ENCODE measurements at places on chromosomes 7 and 10.

DNA sequence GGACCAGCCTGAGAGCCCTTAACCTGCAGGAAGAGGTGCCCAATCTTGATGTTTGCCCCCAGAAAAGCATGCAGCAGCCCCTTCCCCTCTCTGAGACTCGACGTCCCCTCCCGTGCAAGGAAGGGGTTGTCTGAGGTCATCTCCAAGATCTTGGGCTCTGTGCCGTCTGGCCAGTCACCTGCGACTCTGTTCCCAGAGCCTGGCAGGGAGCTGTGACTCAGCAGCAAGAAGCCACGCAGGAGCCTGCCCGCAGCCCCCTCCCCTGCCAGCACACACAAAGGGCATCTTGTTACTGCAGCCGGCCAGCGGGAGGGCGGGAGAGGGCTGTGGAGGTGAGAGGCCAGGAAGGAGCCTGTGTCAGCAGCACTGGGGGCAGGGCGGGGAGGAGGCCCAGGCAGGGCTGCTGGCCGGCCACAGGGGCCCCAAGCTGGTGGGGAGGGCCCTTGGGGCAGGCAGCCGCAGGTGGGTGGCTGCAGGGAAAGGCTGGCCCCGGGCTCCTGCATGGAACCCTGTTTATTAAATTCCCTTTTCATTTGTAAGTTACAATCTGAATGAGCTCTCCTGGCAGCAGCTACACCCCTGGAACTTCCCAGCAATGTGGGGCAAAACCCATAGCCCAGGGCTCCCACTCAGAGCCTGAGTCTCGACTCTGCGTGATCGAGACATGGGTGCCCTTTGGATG lies 103.7 kb upstream of the ZMIZ1 start:
- no peaks in the 10 kb centered on the region for H3K36me3 ChIP-seq
- H3K27ac ChIP-seq = no peak overlapping the region
- H3K27me3 ChIP-seq = peaks cover 6% of the 10 kb centered on the region
- peaks cover 40% of the 10 kb centered on the region for H3K4me1 ChIP-seq
- peak; percentile 33 for DNase-seq

- H3K36me3 ChIP-seq = no peaks in the 10 kb centered on the region
- H3K27ac ChIP-seq = no peak overlapping the region
- no peak for DNase-seq
- H3K4me1 ChIP-seq = peaks cover 3% of the 10 kb centered on the region
- no peak overlapping the region for H3K4me3 ChIP-seq
These were observed 80.1 kb upstream of the LRRN3 start for GRCh38 chr7:111010798-111011197.

DNA sequence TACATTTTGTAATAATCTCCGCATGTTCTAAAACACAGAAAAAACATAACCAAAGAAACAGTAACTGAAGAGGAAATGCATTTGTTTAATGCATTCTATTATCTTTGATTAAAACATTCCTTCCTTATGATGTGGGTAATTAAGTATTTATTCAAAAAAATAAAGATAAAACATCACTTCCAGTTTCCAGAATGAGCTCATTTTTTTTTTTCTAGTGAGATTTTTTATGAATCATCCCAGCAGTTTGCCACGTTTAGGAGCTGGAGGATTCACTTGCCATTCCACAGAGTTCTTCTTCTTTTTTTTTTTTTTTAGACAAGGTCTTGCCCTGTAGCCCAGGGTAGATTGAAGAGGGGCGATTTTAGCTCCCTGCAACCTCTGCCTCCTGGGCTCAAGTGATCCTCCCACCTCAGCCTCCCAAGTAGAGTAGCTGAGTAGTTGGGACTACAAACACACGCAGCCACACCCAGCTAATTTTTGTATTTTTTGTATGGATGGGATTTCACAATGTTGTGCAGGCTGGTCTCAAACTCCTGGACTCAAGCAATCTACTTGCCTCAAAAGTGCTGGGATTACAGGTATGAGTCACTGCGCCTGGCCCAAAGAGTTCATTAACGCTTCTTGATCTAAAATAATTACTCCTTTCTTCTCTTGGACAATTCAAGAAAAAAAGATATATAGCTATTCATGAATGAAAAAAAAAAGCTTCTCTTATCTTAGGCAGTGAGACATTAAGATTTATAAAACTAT lies 177.3 kb downstream of the DKK1 start:
- H3K36me3 ChIP-seq = no peaks in the 10 kb centered on the region
- no peaks in the 10 kb centered on the region for H3K4me1 ChIP-seq
- no peak overlapping the region for H3K27ac ChIP-seq

- H3K27me3 ChIP-seq = peaks cover 4% of the 10 kb centered on the region
- H3K27ac ChIP-seq = peak overlapping the region; percentile 99
- DNase-seq = peak; percentile 22
- no peaks in the 10 kb centered on the region for H3K36me3 ChIP-seq
- H3K4me3 ChIP-seq = peak overlapping the region; percentile 98
These were observed 1.4 kb downstream of the LANCL2 start for GRCh38 chr7:55366461-55367070.

- H3K36me3 ChIP-seq = peaks cover 35% of the 10 kb centered on the region
- H3K4me1 ChIP-seq = peaks cover 80% of the 10 kb centered on the region
- peak overlapping the region; percentile 96 for H3K27ac ChIP-seq
- H3K27me3 ChIP-seq = peaks cover 7% of the 10 kb centered on the region
These were observed 220.0 kb downstream of the FAM107B start for GRCh38 chr10:14554491-14555205.

- H3K27ac ChIP-seq = no peak overlapping the region
- no peaks in the 10 kb centered on the region for H3K36me3 ChIP-seq
- no peak for DNase-seq
- no peaks in the 10 kb centered on the region for H3K27me3 ChIP-seq
These were observed 4.8 kb downstream of the IFIT2 start for GRCh38 chr10:89306434-89307268.

DNA sequence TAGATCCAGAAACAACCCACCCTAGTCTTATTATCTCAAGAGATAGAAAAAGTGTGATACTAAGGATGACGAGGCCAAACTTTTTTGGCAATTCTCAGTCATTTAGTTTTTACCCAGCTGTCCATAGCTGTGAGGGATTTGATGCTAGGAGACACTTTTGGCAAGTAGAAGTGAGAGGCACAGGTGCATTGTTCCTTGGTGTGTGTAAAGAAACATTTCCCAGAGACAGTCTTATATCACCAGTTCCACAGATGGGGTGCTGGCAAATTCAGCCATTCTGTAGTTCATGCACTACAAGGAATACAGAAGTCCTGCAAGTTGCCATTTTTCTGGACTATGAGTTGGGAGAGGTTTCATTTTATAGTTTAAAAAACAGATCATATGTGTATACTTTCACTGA lies 403.3 kb upstream of the GHITM start:
- H3K4me1 ChIP-seq = no peaks in the 10 kb centered on the region
- H3K4me3 ChIP-seq = no peak overlapping the region
- no peak for DNase-seq
- H3K27ac ChIP-seq = no peak overlapping the region

DNA sequence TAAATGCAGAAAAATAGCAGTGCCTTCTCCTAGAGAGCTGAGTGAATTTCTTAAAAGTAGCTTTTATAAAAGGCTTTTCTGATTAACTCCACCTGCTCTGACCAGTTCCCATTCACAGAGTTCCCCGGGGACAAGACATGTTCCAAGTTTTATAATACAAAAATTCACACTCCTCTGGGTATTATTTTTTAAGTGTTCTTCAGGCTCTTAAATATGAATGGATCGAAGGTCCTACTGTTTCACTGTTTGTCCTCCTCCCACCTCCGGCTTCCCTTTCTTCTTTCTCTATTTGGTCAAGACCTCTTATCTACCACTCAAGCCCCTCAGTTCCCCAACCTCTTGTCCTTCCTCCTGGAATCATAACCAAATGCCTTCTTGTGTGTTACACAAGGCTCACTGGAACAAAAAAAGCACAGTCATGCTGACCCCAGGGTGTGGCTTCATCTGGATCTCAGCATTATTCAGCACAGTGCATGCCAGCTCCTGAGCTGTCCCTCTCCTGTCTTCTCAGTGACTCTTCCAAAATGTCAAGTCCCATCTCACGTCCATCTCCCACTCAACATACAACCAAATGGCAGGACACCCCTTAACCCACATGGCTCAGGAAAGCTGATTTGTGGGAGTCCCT lies 222.4 kb downstream of the SORCS1 start:
- no peak overlapping the region for H3K4me3 ChIP-seq
- H3K4me1 ChIP-seq = no peaks in the 10 kb centered on the region

GRCh38 chr7:53539558-53539957 lies 504.1 kb downstream of the POM121L12 start:
- H3K36me3 ChIP-seq = no peaks in the 10 kb centered on the region
- no peaks in the 10 kb centered on the region for H3K4me1 ChIP-seq

DNA sequence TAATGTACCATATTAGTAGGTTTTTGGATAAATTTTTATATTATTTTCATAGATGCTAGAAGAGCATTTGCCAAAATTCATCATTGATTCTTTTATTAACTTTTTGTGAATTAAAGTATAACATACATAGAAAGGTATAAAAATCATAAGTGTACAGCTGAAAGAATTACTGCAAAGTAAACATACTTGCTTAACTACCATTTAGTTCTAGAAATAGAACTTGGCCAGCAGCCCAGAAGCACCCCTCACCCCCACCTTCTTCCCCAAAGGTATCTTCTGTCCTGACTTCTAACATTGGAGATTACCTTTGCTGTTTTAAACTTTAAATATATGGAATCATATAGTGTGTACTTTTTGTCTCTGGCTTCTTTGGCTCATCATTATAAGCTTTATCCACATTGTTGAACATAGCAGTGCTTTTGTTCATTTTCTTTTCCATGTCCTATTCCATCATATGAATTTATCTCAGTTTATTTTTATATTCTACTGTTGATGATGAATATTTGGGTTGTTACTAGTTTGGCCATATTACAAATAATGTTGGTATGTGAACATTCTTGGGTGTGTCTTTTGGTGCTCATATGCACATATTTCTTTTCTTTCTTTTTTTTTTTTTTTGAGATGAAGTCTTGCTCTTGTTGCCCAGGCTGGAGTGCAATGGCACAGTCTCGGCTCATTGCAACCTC lies 142.8 kb downstream of the ADK start:
- H3K36me3 ChIP-seq = no peaks in the 10 kb centered on the region
- no peak overlapping the region for H3K27ac ChIP-seq
- DNase-seq = no peak
- H3K4me1 ChIP-seq = no peaks in the 10 kb centered on the region
- H3K4me3 ChIP-seq = no peak overlapping the region

DNA sequence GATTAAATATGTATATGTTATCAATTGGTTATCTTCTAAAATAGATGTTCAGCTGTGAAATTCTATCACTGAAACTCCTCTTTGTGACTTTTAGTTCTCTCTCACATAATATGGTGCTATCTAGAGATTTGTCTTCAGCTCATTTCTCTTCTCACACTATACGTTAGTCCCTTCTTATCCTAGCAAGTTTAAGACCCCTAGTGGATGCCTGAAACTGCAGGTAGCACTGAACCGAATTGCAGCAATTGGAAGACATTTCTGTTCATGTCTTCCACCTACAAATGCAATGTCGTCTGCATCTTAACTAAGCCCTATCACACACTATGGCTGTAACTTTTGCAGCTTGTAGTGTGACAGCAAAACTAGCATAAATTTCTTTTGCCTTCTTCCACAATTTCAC lies 442.7 kb upstream of the POM121L12 start:
- H3K27me3 ChIP-seq = peaks cover 2% of the 10 kb centered on the region
- H3K4me1 ChIP-seq = no peaks in the 10 kb centered on the region
- no peak overlapping the region for H3K27ac ChIP-seq
- no peaks in the 10 kb centered on the region for H3K36me3 ChIP-seq

DNA sequence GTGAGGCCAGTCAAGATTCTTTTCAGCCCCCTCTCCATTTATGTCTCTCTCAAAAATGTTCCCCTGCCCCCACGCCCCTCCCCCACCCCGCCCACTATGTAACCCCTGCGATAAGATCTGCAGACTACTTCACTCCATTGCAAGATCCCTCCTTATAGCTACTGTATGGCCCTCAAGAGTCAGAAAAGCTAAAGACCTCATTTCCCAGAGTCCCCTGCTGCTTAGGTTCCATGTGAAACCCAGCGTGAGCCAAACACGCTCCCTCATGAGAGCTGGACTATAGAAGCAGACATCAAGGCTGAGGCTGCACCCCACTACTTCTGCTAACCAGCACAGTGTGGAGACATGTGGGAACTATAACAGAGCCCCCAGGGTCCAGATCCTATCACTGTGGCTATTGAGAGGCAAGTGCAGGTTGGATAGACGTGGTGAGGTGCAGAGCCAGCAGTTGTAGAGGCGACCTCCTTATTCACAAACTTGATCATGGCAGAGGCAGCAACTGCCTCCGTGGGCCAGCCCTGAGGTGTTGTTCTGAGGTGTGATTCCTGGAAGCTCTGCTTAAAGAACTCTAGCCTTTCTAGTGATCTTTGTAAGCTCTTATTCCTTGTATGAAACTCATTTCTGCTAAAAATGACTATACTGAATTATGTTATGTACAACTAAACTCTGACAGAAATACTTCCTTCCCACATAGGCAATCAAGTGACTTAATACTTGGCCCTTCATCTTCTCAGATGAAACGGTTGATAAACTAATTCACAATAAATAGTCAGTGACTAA lies 117.0 kb upstream of the ARID5B start:
- DNase-seq = no peak
- H3K27me3 ChIP-seq = no peaks in the 10 kb centered on the region
- no peaks in the 10 kb centered on the region for H3K36me3 ChIP-seq
- no peaks in the 10 kb centered on the region for H3K4me1 ChIP-seq
- H3K27ac ChIP-seq = no peak overlapping the region

GRCh38 chr10:69160809-69161241 lies 19.2 kb upstream of the SUPV3L1 start:
- peaks cover 18% of the 10 kb centered on the region for H3K36me3 ChIP-seq
- no peak overlapping the region for H3K27ac ChIP-seq
- no peaks in the 10 kb centered on the region for H3K4me1 ChIP-seq
- DNase-seq = no peak
- H3K4me3 ChIP-seq = no peak overlapping the region

- DNase-seq = no peak
- H3K4me1 ChIP-seq = peaks cover 3% of the 10 kb centered on the region
- no peaks in the 10 kb centered on the region for H3K27me3 ChIP-seq
- H3K27ac ChIP-seq = no peak overlapping the region
These were observed 116.3 kb downstream of the MDFIC start for GRCh38 chr7:115038158-115038557.

DNA sequence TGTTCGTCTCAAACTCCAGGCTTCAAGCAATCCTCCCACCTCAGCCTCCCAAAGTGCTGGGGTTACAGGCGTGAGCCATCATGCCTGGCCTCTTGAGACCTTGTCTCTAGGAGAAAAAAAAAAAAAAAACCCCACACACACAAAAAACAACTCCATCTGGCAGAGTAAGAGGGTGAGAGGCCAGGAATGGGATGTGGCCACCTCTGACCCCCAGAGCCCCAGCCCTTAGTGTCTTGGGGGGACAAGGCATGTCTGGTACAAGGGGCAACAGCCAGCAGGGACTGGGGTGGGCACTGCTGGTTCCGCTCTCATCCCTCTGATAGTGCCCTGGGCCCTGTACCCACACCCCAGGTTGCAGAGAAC lies 15.6 kb upstream of the TNRC18 start:
- no peak overlapping the region for H3K27ac ChIP-seq
- H3K36me3 ChIP-seq = peaks cover 18% of the 10 kb centered on the region
- H3K4me1 ChIP-seq = peaks cover 15% of the 10 kb centered on the region
- DNase-seq = no peak
- peaks cover 1% of the 10 kb centered on the region for H3K27me3 ChIP-seq
- no peak overlapping the region for H3K4me3 ChIP-seq
